ENCODE measurements at places on chromosomes 1 and 21.
A peak's percentile ranks its signal among the peaks of the same experiment; 100 is the strongest.

GRCh38 chr1:81406292-81406999 is 394.3 kb upstream of the ADGRL2 start:
- no peak for DNase-seq

GRCh38 chr1:184292101-184292500 is 94.7 kb upstream of the C1orf21 start:
- DNase-seq: no peak

DNA sequence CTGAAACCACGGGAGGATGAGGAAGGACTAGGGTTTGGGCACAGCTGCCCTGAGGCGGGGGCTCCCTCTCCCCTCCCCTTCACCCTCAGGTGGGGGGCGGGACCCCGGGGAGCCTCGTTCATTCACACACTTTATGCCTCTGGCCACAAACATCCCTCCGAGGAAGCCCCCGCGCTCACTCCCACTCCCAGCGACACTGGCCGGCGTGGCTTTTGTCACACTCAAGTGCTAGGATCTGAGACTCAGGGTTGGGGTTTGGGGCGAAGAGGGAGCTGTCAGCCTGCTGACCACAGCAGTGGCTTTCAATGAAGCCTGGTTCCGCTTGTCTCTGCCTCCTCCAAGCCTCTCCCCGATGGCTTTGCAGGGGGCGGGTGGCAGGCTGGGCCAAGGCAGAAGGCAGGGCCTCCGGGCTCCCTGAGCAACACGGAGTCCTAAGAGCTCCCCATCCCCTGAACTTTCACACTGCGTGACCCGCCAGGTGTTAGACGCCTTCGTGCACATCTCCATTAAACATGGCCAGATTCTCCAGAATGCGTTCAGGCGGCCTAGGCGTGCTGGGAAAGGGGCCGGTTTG is 178.1 kb downstream of the NPHP4 start:
- DNase-seq: no peak

DNA sequence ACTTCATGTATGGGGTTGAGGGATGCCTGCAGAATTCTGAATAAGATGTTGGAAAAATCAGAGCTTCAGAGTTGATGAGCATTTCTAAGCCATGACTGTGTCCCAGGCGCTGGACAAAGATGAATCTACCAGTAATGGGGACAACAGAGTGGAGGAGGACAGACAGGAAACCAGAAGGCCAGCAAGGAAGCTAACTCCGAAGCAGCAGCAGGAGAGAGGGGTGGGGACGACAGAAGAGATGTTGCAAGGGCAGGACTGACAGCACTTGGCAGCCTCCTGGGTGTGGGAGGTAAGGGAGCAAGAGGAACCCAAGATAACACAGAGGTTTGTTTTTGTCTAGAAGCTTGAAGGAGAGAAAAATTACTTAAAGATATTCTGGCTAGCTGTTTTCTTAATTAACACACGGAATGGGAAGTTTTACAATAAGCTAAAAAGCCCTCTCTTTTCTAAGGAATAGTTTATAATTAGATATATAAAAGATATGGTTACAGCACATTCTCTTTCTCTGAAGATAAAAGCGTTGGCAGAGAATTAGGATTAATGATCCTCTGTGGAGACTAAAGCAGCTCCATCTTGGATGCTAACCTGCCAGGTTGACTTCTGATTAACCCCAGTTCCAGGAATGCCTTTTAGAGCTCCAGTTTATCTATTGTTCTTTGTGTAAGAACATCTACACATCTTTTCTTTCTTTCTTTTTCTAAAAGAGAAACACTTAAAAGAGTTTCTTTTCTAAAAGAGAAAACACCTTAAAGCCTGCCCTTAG is 92.7 kb downstream of the TENT5C start:
- DNase-seq: no peak

- no peak for DNase-seq
These were observed 430.0 kb upstream of the KAZN start for GRCh38 chr1:14168326-14169063.

GRCh38 chr1:237186675-237187074 is 144.7 kb downstream of the RYR2 start:
- DNase-seq: no peak

GRCh38 chr1:101820071-101820470 is 176.7 kb downstream of the OLFM3 start:
- peak; percentile 23 for DNase-seq

DNA sequence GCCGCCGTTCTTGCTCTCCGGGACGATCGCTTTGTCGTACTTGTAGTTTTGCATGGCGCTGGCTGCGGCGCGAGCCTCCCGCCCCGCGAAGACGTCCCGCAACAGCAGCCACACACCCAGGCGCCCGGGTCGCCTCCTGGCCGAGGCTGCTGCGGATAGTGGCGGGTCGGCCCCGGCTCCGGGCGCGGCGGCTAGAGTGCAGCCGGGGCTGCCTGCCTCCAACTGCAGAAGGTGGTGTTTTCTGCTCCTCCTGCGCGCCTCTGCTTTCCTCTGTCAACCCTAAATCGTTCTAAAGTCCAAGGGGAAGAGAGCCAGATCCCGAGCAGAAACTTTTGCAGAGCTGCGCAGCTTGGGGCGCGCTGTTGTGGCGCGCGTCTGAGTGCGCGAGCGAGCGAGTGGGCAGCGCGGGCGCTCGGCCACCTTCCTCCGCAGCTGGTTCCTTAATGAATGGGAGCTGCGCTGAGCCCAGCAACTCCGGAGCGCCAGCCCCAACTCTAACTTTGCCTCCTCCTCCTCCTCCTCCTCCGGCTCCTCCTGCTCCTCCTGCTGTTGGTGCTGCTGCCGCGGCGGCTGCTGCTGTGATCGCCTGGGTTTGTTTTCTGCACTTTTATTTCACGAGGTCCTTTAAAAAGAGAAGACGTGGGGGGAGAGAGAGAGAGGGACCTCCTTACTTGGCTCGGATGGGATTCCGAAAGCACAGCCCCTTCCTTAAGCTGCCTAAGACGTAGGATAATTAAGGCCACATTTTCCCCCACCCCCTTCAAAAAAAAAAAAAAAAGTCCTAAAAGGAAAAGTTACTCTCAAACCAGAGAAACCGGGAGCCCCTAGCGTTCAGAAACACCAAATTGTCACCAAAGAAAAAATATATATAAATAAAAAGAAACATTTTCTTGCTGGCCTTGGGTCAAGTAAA is at the start of gene PLPP3:
Gene PLPP3, minus strand, starts transcription at position 601 of the 913 bp plus-strand sequence. Its CDS starts 547 bp downstream, at position 54.
- peak; percentile 82 for DNase-seq

GRCh38 chr1:2343023-2343935 is 48.1 kb downstream of the MORN1 start:
- no peak for DNase-seq
